ENCODE measurements at places on chromosomes 11 and 22.

GRCh38 chr11:6660712-6661111 is 5.1 kb upstream of the DCHS1 start:
- DNase-seq, result no peak

DNA sequence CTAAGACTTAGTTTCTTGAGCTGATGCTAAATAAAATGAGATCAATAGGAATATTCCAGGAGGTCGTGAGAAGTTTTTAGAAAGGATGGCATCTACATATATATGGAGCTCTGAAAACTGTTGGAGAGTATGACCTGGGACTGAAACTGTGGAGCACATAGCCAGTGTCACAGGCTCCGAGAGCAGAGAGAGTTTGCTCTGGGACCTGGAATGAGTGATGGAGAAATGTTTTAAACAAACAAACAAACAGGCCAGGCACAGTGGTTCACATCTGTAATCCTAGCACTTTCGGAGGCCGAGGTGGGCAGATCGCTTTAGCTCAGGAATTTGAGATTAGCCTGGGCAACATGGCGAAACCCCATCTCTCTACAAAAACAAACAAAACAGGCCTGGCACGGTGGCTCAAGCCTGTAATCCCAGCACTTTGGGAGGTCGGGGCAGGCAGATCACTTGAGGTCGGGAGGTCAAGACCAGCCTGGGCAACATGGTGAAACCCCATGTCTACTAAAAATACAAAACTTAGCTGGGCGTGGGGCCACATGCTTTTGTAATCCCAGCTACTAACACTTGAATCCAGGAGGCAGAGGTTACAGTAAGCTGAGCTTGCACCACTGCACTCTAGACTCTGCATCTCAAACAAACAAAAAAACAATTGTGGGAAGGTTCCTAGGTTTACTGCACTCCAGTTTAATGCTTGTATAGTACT is 67.1 kb downstream of the SLC35F2 start:
- no peak for DNase-seq

DNA sequence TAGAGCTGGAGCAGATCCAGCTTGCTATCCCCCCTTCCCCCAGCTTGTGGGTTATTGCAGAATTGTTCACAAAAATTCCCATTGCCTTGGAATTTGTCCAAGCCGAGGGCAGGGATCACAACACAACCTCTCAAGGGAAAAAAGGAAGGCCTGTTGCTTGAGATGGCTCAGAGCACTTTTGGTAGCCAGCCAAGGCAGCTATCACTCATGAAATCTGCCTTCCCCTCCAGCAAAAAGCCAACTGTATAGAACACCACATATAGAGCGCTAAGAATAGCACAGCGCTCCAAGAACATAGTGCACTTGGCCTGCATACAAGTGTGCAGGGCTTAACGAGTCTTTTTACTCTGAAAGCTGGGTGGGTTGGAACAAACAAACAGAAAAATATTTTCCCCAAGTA is 46.2 kb downstream of the FAM83F start:
- no peak for DNase-seq

GRCh38 chr22:41650821-41651220 is 29.7 kb downstream of the XRCC6 start:
- no peak for DNase-seq

DNA sequence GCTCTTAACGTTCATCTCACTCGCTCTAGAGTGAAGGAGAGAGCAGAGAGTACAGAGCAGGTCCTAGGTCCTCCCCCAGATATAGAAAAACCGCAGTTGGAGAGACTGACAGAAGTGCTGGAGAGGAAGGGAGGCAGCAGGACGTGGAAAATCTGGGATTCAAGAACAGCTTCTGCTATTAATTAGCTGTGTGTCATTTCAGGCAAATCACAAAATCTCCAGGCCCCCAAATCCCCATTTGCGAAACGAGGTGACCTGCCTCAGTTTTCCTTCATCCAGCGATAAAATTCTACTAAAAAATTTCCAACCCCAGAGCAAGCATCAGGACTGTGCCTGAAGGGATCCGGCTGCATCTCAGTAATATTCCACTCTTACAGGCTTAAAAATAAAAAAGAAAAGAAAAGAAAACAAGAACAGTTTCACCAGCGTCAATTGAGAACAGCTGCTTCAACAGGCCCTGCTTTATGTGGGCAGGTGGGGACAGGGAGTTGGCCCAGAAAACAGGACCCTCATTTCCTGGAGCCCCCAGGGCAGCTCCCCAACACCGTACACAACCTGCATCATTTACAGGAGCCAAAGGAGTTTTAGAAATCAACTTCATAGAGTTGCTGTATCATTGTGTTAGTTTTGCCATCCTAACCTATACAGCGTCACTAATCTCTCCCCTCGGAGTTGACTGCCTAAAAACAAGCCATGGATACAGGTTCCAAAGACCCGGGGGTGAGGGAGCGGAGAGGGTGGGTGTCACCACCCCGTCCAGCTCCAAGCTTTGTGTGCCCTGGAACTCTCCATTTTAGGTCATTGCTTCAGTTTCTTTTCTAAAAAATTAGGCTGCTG is 2.3 kb upstream of the MALAT1 start:
- no peak for DNase-seq

- DNase-seq, result no peak
Measured at GRCh38 chr22:42929838-42930155, 72.7 kb upstream of the ARFGAP3 start.

DNA sequence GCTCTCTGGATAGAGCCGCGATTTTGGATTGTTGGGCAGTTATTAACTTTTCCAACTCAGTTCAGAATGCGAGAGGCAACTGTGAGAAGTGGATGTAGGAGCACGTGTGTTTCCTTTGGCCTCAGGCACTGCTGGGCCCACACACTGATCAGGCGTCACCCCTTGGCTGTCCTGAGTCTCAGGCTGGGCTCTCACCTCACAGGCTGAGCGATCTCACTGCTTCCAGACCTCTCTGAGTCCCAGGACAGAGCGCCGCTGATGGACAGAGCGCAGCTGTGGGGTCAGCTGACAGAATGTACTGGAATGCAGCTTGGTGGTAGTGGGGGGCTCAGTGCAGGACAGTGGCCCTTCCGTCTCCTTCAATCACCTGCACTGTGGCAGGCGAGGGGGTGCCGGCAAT is 516.2 kb downstream of the TBC1D22A start:
- DNase-seq, result no peak

DNA sequence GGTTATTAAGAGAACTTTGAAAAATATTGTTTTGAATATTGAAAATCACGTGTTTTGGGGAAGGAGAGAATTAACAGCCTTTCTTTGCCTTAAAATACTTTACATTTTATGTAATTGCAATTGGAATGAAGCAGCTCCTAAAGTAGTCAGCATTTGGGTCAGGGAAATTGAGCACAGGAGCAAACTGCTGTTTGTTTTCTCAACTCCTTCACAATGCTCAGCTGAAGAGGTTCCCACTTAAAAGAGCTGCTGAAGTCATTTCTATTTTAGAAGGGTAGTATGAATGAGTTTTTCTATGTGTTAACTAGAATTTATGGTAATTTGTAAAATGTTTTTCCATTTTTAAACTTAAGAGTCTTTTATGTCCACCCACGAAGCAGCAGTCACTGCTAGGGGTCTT is 8.1 kb upstream of the UCP2 start:
- DNase-seq, result no peak

DNA sequence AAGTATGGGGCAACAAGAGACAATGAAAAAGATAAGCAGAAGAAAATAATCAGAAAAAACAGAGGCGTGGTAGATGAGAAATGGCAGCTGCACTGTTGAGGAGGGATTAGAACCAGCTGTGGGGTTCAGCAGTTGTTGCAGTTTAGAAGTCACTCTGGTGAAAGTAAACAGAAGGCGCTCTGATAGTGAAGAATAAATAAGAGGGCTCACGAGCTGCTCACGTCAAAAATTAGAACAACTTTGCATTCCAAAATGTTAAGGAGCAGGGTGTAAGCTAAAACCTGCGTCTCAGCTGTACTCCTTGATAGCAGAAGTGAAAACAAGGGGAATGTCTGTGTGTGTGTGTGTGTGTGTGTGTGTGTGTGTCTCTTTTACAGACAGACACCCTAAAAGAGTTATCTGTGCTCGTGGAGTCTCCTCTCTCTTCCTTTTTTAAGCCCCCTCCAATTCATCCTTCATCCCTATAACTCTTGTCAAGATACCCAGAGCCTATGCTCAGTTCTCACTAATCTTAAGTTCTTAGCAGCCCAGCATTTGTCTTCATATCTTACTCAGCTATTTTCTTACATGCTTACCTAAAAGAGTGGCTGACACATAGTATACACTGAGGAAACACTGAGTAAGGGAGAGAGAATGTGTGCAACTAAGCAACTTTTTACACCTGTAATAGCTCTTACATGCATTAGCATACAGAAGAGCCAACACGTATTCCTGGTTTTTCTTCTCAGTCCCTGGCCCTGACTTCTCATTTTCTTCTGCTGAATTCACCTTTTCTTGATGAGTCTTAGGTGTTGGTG is 8.9 kb downstream of the TTC17 start:
- DNase-seq, result no peak

GRCh38 chr22:20591660-20592310 is 84.4 kb downstream of the MED15 start:
- no peak for DNase-seq

DNA sequence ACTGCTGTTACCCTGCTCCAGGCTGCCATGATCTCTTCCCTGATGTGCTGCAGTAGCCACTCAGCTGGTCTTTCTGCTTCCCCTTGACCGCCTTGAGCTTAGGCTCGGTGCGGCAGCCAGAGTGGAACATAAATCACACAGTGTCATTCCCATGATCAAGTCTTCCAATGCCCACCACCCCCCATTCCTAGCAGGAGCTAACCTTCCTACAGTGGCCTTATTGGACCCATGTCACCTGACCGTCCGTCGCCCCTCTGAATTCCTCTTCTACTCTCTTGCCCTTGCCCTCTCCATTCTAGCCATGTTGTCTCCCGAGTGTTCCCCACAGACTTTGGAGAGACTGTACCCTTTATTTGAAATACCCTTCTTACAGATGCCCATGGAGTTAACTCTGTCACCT is 43.4 kb downstream of the OTOG start:
- no peak for DNase-seq

GRCh38 chr11:131465039-131465438 is 94.6 kb downstream of the NTM start:
- DNase-seq, result no peak

GRCh38 chr11:80533463-80533862 is 1092.6 kb upstream of the TENM4 start:
- DNase-seq, result no peak

- no peak for DNase-seq
Measured at GRCh38 chr22:42725606-42726355, 5.1 kb upstream of the A4GALT start.

- DNase-seq, result no peak
Measured at GRCh38 chr11:70068950-70069349, 9.2 kb upstream of the ANO1 start.

DNA sequence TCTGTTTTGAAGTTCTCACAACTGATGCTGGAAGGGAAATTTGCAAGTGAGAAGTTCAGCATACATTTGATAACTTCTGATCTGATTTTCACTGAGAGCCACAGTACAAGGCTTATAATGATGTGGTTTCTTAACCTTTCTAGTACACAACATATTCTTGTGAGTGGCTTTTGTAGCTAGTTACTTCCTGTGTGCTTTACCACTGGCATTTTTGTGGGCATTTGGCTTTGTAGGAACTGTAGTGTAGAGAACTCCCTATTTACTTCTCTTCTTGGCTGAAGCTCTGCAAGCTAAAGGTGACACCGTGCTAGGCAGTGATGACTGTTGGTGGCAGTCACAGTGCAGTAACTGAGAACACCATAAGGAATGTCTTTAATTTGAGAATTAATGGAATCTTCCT is 14.9 kb downstream of the USP47 start:
- no peak for DNase-seq

DNA sequence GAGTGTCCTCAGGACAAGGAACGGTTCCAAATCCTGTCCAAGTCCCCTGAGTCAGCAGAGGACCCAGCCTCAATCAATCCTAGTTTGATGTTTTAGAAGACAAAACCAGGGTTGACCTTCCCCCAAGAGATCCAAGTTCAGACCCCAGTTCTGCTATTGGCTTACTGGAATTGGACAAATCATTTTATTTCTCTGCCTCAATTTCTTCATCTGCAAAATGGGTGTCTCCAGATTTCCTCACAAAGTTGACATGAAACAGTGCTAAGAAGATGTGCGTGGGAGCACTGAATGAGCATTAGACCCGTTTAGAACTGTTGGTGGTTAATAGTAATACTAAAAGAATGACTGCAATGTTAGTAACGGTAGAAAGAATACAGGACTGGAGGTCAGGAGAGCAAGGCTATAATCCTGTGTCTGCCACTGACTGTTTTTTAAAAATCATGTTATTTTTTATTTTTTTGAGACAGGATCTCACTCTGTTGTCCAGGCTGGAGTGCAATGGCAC is 32.8 kb upstream of the SCUBE1 start:
- DNase-seq, result no peak

DNA sequence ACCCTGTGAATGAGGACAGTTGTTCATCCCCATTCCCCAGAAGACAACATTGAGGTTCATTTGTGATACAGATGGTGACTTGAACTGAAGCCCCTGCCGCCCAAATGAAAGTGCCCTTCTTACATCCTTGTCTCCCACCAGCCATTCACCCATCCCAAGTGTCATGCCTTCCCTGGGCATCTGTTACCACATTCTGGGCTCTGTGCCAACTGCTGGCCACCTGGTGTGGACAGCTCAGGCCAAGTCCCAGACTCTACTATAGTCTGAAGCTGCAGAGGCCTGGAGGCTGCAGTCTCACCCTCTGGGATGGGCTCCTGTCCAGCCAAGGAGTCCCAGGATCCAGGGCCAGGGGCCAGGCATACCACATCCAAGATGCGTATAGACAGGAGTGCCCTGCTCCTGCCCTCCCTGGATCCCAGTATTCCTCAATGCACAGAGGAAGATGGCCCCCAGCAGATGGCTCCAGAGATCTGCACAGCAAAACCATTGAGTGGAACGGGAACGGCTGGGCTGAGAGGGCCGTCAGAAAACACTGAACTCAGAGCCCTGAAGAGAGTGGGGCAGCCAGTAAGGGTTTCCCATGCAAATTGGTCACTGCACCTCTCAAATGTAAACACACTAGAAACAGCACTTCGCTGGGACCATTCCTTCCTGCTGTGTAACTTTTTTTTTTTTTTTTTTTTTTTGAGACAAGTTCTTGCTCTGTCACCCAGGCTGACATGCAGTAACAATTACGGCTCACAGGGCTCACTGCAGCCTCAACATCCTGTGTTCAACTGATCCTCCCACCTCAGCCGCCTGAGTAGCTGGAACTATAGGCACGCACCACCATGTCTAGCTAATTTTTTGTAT is 22.8 kb downstream of the ARRB1 start:
- no peak for DNase-seq

- no peak for DNase-seq
Measured at GRCh38 chr11:135027461-135027860, 615.4 kb upstream of the B3GAT1 start.

GRCh38 chr11:98798333-98798732 is 222.4 kb upstream of the CNTN5 start:
- DNase-seq, result no peak

All from activated naive CD8-positive, alpha-beta T cell treated with anti-CD3 and anti-CD28 coated beads, Interleukin-2, amount 50 U/mL, for 16 hours (primary cell).